ENCODE measurements at places on chromosomes 13 and 19.

- DNase-seq: no peak
These were observed 7.2 kb upstream of the FCHO1 start for GRCh38 chr19:17743874-17744580.

GRCh38 chr19:19105365-19106055 lies 32.8 kb downstream of the TMEM161A start:
- DNase-seq: no peak

GRCh38 chr13:103022336-103022735 lies 43.9 kb downstream of the SLC10A2 start:
- no peak for DNase-seq

- no peak for DNase-seq
These were observed 23.0 kb downstream of the STARD13 start for GRCh38 chr13:33262594-33262993.

DNA sequence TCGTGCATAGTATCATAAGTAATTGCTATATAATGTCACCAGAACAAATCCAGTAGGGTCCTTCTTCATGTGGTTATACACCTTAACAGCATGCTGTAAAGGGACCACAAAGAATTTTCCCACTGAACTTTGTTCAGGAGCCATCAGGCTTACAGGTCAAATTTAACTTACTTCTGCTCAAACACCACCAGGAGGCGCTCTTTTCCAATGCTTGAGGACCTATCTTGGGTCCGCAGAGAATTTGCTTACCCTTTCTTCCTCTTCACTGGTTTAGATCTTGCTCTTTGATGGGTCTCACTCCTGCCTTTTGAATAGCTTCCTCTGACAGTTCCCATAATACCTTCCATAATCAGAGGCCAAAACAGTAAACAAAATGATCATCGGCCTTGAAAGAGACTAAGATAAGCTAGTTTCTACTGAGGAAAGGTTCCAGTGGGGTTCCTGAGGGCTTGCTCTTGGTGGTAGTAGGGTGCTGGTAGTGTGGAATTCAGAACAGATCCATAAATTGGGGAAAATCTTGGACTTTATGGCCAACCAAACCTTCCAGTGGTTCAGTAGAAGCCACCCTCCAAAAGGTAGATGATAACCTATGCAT lies 37.4 kb downstream of the SCGB2B2 start:
- DNase-seq: no peak

DNA sequence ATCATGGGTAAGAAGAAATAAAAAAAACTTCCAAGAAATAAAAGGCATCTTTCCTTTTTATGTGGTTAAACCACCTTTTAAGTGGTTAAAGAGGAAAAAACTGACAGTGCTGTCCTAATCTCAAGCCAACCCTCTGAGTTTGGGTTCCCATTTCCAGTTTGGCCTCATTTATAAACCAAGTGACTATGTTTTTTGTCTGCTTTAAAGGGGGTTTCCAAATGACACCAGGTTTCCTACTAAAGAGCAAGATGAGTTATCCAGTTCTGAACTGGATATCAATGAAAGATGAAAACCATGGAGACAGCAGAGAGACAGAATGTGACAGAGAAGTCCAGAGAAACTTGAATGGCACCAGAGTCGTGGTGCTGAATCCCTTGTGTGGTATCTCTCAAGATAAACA lies 251.5 kb downstream of the ABCC4 start:
- DNase-seq: no peak

DNA sequence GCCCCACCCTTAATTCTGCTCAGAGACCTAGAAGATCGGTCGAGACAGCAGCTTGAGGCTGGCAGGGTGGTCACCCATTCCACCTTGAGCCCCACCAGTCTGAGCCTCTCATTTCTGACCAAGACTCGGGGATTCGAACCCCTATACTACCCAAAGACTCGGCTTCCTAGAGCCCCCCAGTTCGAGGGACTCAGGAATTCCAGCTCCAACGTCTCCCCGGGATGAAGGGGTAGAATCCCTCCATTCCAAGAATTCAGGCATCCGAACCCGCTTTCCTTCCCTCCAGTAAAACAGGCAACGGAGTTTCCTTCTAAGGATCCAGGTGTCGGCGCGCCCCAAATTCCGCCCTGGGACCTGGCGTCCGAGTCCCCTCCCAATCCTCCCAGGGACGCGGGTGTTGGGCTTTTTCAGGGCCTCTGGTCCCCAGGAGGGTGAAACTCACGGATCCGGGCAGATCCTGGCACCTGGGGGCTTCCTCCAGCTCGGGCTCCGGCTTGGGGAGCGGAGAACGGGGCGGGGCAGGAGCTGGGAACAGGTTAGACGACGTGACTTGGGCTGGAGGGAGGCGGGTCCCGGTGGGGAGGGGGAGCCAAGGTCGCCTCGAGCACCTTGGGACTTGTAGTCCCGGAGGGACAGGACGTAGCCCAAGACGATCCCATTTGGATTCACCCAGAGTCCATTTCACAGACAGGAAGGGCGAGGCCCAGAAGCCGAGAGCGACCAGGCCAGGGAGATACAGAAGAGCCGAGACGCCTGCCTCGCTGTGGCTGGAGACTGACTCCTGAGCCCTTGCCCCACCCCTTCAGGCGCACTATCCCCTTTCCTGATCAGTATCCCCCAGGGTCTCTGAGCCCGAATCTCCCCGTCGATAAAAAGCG lies at the start of gene PPP1R13L:
TSS of gene PPP1R13L (minus strand) at position 513 of the 878 bp plus-strand sequence. CDS start 6,751 bp downstream, outside the sequence.
- DNase-seq: no peak

- no peak for DNase-seq
These were observed 2.7 kb upstream of the ZNF345 start for GRCh38 chr19:36847968-36848367.

DNA sequence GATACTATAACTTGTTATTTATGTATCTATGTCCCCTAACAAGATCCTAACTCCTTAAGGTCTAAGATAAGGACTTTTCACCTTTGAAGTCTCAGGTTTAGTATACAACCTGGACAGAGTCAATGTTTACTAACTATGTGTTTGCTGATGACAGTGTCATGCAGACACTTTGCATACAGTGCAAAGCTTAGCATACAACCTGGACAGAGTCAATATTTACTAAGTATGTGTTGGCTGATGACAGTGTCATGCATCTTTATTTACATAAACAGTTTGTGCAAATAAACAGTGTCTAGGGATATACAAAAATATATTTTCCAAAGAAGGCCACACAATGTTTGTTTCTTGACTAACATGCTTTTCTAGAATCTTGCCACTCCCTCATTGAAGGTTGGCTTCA lies 34.7 kb downstream of the DCT start:
- DNase-seq: no peak

DNA sequence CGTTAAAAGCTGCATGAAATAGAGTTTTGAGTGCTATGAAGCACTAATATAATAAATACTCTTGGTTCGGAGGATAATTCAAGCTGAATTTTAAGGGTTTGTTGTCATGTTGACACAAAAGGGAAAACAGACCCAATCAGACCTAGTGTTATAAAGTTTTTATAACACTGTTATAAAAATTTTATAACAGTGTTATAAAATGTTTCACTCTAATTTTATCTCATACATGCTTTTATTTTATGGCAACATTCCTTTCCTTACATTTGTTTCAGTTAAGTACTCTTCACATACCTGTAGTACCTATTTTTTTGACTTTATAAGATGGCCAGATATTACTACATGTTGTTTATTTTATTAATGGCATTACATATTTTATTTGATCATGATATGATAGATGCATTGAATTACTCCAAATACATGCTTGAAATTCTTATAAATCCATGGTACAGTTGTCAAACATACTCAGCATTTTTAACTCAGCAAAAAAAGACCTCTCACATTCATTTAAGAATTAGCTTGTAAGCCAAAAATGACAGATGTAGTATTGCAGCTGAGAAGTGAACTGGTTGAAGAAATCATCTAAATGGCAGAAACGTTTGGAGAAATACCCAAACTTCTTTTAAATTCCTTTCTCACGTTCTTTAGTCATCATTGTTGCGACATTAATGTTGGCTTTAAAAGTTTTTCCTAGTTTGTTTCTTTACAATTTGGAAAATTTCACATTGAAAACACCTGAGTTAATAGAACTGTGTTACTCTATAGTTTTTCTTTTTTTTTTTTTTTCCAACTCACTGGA lies 104.5 kb downstream of the PIBF1 start:
- no peak for DNase-seq

- no peak for DNase-seq
These were observed 60.5 kb downstream of the PCCA start for GRCh38 chr13:100149389-100149788.

GRCh38 chr19:58009666-58010301 lies 7.2 kb upstream of the ZNF606 start:
- peak; percentile 16 for DNase-seq

- no peak for DNase-seq
These were observed 26.4 kb downstream of the IL17D start for GRCh38 chr13:20729633-20730585.

GRCh38 chr19:49413348-49413747 lies 9.9 kb downstream of the PTH2 start:
- DNase-seq: no peak

- no peak for DNase-seq
These were observed 521.5 kb downstream of the SLITRK6 start for GRCh38 chr13:85277748-85278147.

GRCh38 chr13:46603165-46603603 lies 50.2 kb downstream of the LRCH1 start:
- no peak for DNase-seq

GRCh38 chr13:34002924-34003323 lies 185.0 kb downstream of the RFC3 start:
- DNase-seq: no peak

- no peak for DNase-seq
These were observed 303.2 kb upstream of the NBEA start for GRCh38 chr13:34638897-34639296.

DNA sequence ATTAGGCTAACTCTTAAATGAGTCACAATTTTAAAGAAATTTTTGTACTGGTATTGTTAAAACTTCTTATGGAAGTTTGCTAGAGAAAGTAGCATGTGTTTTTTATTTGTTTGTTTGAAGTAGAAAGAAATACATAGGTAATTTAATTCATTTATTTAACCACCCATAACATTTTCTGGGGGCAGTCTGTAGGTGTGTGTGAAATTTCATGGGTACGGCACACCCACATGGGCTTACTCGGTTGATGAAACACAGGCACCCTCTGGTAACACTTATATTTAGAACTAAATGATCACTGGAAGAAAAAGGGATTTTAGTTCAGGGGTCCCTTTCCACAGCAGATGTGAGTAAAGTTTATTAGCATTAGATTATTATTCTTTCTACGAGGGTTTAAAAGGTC lies 88.1 kb downstream of the DGKH start:
- no peak for DNase-seq

DNA sequence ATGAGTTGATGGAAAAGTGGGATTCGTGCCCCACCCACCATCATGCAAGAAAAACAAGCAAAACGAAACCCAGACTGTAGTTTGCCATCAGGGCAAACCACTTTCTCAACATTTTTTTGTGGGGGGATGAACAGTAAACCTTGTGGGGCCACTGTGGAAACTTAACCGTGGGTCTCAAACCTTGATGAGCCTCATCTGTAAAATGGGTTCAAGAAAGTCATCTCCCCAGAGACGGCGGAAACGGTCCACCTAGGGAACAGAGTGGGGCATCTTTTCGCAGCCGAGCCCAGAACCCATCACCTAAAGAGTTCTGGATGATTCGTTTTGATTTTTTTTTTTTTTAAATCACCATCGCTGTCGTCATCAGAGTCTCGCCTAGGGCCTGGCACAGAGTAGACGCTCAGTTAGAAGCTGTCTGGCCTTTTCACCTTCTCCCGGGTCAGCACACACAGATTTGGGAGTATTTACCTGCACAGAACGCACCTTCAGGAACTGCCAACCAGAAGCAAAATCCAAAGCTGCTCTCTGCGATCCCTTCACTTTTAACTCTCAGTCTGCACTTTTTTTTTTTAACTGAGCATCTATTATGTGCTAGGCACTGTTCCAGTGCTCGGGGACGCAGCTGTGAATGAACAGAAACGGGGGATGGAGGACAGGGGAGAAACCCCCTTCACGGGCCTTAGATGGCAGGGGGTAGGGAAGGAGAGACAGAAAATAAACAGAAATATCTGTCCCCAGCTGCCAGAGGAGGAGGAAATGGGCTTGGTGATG lies 69.8 kb downstream of the CELF5 start:
- no peak for DNase-seq

GRCh38 chr19:56193981-56194640 lies 3.5 kb downstream of the ZSCAN5B start:
- DNase-seq: no peak

GRCh38 chr13:27636589-27637288 lies 15.0 kb downstream of the POLR1D start:
- no peak for DNase-seq

DNA sequence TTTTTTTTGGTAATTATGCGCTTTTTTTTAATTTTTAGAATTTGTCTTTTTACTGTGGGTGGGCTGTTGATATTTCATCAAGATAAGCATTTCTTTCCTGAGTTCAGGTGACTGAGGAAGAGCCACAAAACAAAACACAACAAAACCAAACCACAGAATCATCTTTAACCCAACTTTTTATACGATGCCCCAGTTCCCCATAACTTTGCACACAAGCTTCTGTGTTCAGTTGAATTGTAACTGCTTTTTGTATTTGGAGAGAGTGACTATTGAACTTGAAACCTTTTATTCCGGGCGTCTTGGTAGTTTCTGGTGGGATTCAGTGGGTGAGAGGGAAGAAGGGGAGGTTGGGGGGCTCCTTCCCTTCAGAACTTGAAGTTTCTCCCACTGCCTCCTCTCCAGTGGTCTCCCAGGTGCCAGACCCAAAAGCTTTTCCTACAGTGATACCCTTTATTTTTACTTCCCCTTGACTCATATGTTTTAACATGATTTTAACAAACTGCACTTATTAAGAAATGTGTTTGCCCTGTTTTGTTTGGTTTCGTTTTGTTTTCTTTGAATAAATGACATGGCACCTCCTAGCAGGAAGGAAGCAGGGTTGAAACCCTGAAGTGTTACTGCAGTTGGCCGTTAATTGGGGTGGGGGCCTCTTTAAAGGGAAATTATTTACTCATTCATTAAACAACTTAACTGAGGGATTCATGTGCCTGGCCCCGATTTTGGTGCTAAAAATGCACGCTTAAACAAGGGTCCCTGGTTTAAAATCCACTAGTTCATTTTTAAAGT lies 2.7 kb upstream of the CCDC97 start:
- no peak for DNase-seq

- no peak for DNase-seq
These were observed 19.4 kb downstream of the IQCN start for GRCh38 chr19:18254546-18255503.

DNA sequence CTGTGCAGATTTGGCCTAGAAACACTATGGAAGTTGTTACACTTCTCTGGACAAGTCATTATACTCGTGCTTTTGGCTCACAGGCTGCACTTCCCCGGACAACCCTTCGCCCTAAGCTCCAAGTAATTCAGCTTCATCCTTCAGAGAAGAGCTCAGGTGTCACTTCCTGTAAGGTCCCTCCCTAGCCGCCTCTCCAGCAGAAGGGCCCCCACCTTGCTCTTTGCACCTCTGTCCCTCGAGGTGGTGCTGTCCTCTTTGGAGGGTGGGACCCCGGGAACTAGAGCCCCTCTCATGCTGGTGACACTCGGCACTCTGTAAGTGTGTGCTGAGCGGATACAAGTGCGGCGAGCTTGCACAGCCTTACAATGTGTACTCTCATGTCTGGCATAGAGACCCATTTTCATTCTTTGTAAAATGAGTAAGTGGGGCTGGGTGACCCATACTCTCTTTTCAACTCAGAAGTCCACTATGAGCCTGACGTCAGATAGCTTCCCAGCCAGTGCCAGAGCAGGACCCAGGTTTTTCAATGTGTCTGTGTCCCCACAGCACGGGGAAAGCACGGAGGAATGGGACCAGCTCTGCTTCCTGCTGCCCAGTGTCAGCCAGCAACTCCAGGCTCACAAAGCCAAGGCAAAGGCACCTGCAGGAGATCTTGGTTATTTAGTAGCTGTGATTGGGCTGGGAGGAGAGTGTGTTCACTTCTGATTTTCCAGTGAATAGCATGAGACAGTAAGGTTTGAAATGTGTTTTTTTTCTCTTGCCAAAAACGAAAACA lies 26.9 kb downstream of the CHAMP1 start:
- DNase-seq: no peak
